ENCODE measurements at places on chromosomes 5 and 9.

- DNase-seq = no peak
Measured at GRCh38 chr9:89808756-89809181, 204.0 kb downstream of the GADD45G start.

GRCh38 chr5:106658150-106658549 lies 1012.6 kb downstream of the EFNA5 start:
- DNase-seq = no peak

GRCh38 chr9:133932181-133932580 lies 59.9 kb downstream of the VAV2 start:
- no peak for DNase-seq

DNA sequence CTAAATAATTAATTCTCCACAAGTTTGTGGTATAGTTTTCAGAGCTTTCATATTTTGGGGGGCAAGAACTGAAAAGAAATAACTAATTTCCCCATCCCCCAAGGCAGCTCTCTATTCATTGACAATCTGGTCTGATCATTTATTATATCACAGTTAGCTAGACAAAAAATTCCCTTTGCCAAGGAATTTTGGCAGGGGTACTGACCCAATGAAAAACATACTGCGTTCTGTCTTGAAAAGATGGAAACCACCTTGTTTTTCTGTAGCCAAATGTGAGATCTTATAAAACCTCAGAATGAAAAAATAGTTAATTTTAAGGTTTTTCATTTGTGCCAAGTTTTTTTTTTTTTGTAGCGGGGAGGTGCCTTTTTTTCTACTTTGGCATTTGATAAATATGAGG lies 1008.9 kb downstream of the EFNA5 start:
- DNase-seq = no peak

- no peak for DNase-seq
Measured at GRCh38 chr5:35761541-35761940, 95.2 kb upstream of the IL7R start.

Data from hematopoietic multipotent progenitor cell treated with erythropoietin and hydrocortisone succinate and interleukin-3 and kit ligand, for 6 days (in vitro differentiated cells).